ENCODE measurements at places on chromosomes 7 and 10.

DNA sequence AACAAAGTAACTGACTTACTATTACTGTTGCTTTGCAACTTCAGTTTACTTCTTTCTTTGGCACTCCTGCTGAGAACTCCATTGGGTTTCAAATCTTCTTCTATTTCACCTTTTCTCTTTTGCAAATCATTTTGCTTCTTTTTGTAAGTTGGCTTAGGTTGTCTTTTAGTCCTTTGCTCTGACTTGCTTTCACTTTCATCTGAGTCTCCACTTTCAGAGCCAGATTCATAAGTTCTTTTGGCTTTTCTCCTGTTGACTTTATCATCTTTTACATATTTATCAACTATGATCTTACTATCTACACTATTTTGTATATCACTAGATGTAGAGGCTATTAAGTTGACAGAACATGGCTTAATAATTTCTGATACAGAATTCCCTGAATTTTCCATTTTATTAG, 73.4 kb downstream of the NRBF2 start:
- DNase-seq, result no peak

DNA sequence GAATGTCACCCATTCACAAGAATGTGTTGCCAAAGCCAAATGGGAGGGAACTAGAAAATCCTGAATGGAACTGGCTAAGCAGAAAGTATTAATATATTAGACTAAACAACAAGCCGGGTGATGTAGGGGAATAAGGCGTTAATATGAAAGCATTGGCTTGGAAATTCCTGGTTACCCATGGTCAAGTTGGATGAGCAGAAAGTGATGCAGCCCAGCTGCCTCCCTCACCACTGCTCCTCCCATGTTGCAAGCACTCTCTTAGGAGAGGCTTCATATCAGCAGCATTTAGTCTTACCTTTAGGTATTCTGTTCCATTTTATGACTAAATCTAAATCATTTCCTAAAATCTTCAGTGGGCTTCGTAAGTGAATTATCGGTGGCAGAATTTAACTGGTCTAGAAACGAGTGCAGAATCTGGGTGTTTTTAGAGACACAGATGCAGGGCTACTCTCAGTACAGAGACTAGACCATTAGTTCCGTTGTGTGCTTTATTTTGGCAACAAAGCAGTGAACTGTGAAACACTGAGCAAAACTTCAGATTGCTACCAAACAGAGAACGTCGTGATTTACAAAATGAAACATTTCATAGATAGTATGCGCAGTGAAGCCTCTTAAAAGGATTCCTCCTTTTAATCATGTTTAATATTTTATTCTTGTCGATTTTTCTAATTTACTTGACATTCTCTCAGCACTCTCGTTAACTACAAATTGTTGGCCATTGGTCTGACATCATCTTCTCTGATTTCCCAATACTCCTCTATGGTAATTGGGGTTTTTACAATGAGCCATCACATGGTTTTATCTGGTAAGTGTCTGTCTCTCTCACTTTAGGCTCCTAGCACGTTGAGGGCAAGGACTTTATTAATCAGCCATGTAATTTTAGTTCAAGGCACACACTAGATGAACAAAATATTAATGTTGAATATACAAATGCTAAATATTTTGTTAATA, 22.0 kb upstream of the HGF start:
- no peak for DNase-seq

GRCh38 chr7:74495112-74496086, 41.7 kb downstream of the GTF2IRD1 start:
- no peak for DNase-seq

GRCh38 chr10:132139526-132139925, 47.2 kb upstream of the DPYSL4 start:
- DNase-seq, result no peak

- DNase-seq, result no peak
Observed at GRCh38 chr10:93034426-93034825, 26.2 kb upstream of the CYP26C1 start.

All from central memory CD4-positive, alpha-beta T cell (primary cell).